ENCODE measurements at places on chromosomes 4 and X.
A peak's percentile ranks its signal among the peaks of the same experiment; 100 is the strongest.

DNA sequence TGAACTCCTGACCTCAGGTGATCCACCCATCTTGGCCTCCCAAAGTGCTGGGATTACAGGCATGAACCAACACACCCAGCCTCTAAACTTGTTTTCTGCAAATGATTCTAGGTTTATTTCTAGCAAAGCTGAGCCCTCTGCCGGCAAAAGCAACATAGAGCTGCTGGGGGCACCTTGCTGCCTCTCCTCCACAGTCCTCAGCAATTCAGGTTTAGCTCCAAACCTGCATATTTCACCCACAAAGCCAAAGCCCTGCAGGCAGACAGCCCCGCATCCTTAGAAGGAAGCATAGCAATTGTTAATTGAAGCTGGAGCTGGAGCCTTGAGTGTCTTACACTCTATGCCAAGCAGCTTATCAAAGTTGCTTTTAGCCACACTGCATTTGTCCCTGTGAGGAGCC is 24.9 kb upstream of the OCIAD2 start:
- no peak for DNase-seq

DNA sequence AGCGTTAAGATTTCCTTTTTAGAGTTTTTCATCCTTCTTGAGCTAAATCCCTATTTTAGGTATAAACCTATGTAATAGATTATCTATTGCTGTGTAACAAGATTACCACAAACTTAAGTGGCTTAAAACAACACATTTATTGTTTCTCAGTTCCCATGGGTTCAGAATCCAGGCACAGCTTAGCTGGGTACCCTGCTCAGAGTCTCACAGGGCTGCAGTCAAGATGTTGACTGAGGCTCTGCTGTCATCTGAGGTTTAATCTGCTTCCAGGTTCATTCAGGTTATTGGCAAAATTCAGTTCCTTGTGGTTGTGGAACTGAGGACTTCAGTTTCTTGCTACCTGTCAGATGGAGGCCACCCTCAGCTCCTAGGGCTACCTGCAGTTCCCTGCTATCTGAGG is 60.9 kb downstream of the GK start:
- DNase-seq: no peak

DNA sequence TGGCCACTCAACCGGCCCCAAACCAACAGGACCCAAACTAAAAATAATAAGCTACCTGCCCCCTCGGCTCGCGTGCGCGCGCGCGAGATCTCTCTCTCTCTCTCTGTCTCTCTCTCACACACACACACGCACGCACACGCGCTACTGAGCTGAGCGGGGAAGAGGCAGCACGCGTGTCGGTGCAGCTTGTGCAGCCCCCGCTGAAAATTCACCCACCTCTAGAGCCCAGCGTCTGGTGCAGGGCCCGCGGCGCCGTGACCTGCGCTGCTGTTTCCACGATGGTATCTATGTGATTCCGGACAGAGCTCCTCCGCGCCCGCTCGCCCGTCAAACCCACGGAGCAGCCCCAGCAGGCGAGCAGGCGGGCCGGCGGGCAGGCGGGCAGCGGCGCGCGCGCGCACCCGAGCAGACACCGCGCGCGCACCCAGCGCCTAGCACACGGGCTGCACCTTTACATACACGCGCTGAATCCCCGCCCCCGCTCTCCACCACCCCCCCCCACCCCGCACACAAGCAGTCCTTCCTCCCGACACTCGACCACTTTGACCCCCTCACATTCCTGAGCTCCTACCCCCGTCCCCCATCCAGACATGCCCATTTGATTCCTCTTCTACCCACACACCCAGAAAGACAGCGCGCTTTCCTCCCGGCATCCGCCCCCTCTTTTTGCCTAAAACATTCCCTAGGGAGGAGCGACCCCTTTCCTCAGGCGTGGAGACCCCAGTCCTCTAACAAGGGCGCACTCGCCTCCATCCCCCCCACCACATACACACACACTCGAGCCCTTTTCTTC is 1.0 kb downstream of the SLITRK4 start:
- DNase-seq: no peak

- no peak for DNase-seq
Measured at GRCh38 chr4:177632481-177632880, 190.2 kb upstream of the AGA start.

DNA sequence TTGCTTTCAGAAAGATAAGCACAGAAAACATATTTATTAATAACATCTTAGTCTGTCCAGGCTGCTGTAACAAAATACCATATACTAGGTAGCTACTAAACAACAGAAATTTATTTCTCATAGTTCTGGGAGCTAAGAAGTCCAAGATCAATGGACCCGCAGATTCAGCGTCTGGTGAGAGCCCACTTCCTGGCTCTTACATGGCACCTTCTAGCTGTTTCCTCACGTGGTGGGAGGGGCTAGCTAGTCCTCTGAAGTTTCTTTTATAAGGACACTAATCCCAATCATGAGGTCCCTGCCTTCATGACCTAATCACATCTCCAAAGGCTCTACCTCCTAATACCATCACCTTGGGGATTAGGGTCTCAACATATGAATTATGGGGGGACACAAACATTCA is 57.2 kb upstream of the AFF2 start:
- no peak for DNase-seq

- no peak for DNase-seq
Measured at GRCh38 chrX:96436105-96436504, 248.5 kb upstream of the DIAPH2 start.

GRCh38 chr4:139840773-139841172 is 175.2 kb downstream of the MGST2 start:
- no peak for DNase-seq

GRCh38 chr4:168586926-168587325 is 90.1 kb downstream of the PALLD start:
- DNase-seq: no peak

DNA sequence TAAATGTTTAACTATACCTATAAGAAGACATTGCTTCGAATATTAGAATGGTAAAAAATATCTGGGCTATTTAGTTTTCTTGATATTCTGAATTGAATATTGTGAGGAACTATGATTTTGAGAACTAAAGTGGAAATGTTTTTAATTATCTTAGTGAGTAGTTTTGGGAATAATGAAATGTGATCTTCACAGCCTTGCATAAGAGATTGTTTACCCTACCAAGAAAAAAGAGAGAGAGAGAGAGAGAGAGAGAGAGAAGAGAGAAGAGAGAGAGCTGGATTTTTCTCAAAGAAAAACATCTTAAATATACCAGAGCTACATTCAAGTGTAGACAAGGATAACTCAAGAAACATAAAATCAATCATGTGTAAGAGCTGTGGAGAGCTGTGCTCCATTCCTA is 148.7 kb upstream of the MAD2L1 start:
- no peak for DNase-seq

DNA sequence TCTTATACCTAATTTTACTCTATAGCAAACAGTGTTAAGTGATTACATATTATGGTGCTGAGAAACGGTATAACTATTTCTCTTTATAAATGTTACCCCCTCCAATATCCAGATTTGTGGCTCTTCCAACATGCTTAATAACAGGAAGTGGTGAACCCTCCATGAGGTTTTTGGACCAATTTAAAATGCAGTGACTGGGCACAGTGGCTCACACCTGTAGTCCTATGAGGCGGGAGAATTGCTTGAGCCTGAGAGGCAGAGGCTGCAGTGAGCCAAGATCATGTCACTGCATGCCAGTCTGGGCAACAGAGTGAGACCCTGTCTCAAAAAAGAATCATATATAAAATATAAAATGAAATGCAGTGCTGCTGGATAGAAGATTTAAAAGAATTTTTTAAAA is 137.3 kb downstream of the MGST2 start:
- DNase-seq: no peak

DNA sequence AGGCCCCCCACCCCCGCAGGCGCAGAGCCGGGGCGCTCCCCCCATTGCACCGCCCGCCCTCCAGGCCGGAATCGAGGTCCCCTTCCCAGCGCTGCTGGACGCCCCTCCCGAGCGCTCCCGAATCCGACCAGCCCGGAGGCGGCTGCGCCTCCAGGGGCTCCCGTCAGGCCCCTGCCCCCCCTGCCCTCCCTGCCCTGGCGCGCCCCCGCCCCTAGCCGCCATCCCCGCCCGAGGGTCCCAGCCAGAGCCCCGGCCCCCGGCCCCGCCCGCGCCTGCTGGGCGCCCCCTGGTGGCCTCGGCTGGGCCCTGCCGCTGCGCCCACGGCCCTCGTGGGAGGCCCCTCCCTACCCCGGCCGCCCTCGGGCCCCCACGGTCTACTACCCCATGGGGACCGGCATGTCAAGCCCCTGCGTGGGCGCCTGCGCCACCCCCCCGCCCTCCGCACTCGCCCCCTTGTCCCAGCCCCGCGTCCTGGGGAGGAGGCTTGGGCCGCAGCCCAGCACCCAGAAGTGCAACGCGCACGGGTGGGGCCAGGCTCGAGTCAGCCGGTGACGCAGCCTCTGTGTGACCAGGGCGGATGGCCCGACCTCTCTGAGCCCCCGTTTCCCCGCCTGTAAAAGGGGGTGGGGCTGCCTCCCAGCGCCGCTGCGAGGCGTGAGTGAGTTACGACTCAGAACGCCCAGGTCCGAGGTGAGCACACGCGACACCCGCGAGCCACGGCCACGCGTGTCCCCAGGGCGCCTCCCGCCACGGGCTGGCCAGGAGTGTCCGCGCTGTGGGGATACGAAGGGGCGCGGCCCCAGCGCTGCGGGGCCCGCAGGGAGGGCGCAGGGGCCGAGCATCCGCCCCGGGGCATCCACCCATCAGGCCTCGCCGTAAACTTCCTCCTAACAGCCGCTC is 104.9 kb downstream of the FAM53A start:
- peak; percentile 72 for DNase-seq

DNA sequence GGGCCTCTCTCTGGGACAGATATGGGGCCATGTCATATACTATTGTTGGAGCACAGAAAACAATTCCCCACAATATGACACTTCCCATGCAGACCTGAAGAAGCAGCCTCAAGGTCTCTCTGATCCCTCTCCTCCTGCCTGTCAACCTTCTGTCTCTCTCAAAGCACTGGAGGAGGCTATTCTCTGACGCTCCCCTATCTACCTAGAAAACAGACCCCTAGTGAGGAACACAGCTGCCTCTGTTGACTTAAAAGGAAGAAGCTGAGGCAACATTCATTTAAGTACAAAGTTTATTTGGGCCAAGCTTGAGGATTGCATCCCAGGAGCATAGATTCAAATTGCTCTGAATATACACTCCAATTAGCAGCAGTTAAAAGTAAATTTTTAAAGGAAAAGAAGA is 39.3 kb upstream of the NSG1 start:
- DNase-seq: no peak

DNA sequence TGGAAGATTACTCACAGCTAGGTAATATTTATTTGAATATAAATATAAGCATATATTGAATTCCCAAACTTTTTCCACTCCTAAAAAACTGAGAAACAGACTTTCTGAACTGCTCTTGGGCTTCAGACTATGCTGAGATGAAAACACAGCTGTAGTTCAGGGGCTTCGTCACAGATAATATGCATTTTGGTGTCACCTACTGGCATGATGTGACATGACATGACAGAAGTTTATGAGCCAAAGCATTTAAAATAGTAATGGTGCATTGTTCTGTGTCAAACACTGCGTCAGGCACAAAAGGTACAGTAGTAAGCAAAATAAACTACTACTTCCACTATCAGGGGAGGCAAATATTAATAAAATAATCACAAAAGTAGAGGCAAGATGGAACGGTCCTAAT is 171.3 kb downstream of the BTC start:
- peak; percentile 63 for DNase-seq

DNA sequence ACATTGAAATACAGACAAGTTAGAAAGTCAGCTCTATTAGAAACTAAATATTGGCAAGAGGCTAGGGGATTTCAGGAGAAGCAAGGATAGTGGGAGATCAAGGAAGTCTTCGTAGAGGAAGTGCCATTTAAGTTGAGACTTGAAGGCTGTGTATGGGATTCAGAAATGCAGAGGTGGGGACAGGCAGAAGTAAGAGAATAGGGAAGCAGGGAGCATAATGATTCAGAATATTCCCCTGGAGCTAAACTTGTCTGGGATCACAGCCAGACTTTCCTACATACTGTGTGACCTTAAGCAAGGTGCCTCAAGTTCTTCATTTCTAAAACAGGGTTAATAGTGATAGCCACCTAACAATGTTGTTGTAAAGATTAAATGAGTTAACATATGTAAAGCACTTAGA is 108.8 kb downstream of the DDIT4L start:
- DNase-seq: no peak

DNA sequence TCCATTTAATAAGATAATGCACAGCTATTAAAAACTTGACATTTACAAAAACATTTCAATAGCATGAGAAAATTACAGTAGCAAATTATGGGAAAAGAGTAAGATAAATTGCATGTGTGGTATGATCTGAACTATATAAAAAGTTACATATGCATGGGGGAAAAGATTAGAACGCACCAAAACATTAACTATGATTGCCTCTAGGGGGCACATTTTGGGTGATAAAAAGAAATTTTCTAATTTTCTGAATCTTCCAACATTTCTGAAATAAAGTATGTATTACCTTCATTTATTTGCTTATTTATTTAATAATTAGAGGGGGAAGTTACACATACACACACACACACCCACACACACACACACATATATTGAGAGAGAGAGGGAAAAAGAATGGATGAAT is 19.6 kb upstream of the KDM5C start:
- DNase-seq: no peak

- DNase-seq: no peak
Measured at GRCh38 chrX:133579631-133580030, 164.3 kb upstream of the GPC4 start.

GRCh38 chrX:28693101-28693500 is 105.9 kb downstream of the IL1RAPL1 start:
- no peak for DNase-seq
